Hematopoietic multipotent progenitor cell treated with erythropoietin and hydrocortisone succinate and interleukin-3 and kit ligand, for 15 days (in vitro differentiated cells): ENCODE measurements at places on chromosomes 7 and 10.

DNA sequence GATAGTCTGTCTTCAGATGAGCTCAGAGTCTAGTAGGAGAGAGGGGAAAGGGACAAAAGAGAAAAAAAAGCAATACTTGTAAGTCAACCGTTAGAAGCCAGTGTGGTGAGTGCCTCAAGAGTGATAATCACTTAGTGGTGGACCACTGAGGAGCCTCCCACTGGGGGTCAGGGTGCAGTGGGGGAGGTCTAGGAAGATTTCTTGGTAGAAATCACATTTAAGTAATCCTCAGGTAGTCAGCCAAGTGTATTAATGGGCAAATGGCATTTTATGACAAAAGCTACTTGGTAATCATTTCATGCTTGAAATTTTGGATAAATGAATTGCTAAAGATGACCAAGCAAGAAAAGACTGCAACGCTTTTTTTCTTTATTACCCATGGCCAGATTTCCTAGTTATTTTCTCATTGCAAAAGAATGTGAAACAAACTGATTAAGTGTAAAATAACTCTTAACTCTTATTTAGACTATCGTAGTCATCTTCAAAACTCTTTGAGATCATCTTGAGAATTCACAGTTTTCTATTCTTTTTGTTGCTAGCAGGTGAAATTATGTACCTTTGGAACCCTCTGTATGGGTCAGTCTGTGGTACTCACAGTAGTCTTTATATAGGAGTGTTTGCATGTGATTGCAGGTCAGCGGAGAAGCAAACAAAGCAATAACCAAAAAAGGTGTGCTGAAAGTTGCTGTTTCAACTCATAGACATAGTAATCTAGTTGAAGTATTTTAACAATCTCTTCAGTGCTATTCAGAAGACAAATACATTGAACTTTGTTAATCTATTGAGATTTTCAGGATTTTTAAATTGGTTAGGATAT, 63.9 kb downstream of the PPP1R9A start:
- no peak for DNase-seq

GRCh38 chr7:85133560-85133959, 53.3 kb downstream of the SEMA3D start:
- DNase-seq: no peak

- DNase-seq: no peak
Measured at GRCh38 chr7:128164061-128164954, 76.8 kb upstream of the LEP start.

- no peak for DNase-seq
Measured at GRCh38 chr10:86167762-86168128, 198.8 kb downstream of the GRID1 start.

GRCh38 chr10:77071001-77071511, 566.6 kb downstream of the KCNMA1 start:
- no peak for DNase-seq

- no peak for DNase-seq
Measured at GRCh38 chr7:73919694-73920375, 58.9 kb downstream of the TMEM270 start.

DNA sequence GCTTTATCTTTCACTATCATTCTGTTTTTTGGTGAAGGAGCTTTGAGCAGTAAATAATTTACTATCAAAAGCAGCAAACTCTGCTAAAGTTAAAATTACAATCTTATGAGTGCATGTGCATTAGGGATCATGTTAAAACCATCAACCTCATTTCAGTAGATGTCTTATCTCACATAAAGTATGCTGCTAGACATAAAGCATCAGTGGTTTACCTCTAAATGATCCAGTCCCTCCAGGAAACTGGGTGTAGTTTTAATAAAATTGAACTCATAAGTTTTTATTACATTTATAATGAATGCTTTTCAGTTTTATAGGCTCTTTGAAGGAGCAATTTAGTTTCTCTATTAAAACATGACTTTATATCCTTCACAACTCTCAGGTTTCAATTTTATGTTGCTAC, 108.7 kb downstream of the LRRN3 start:
- no peak for DNase-seq
